ENCODE measurements at places on chromosomes 3 and 15.
A peak's percentile ranks its signal among the peaks of the same experiment; 100 is the strongest.

DNA sequence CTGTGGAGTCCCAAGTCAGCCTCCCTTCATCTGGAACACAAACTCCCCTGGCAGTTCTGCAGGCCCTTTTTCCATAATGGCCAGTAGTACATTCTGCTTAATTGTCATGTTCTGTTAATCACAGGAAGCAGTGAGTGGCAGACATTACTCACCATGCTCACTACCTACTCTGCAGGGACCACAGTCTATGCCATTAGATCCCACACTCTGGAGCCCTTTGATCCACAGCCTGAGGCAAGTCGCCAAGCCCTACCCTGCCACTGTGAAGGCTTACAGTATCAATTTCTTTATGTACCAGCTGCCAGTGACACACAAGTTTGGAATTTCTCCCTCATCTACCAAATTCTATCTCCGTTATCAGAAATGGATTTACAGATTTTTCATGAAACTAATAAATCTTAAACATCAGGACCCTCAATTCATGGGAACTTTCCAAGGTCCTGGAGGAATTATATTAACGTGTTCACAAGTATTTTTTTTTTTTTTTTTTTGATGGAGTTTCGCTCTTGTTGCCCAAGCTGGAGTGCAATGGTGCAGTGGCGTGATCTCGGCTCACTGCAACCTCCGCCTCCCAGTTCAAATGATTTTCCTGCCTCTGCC, 20.6 kb upstream of the WWTR1 start:
- DNase-seq: no peak

DNA sequence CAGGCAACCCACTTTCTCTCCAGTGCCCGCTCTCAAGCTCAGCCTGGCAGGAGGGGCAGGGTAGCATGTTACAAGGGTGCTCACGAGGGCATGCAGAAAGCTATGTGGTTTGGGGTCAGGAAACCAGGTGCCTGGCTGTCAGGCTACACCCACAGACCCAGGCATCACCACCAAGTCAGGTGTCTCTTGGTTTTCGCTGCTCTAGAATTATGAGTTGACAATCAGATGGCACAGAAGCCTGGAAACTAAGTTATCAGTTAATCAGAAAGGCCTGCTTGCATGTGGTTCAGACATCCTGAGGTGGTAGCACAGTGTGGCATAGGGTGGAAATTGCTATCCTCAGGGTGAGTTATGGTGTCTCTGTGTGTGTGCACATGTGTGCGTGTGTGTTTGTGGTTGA, 16.2 kb upstream of the CCR9 start:
- no peak for DNase-seq

GRCh38 chr3:60932643-60933042, 318.6 kb downstream of the FHIT start:
- no peak for DNase-seq

DNA sequence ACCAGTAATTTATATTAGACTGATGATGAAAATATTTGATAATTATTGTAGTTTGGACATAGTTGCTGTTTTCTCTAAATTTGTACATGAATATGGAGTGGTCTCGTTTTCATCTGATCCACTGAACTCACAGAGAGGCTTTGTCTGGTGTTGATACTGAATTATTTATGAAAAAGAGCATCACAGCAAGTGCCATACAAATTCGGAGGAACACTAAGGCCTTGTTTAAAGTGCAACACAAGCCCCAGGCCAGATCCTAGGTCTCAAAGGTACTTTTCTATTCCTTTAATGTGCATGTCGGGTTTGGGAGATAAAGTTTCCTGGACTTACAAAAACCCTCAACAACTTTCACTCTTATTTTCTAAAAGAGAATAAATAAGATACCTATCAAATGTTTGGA, 796.8 kb upstream of the EPHA6 start:
- DNase-seq: no peak

GRCh38 chr3:149599236-149599635, 58.6 kb downstream of the WWTR1 start:
- no peak for DNase-seq

GRCh38 chr3:17802950-17803349, 60.5 kb upstream of the TBC1D5 start:
- DNase-seq: no peak

GRCh38 chr15:80242132-80242769, 9.8 kb downstream of the CTXND1 start:
- DNase-seq: no peak

GRCh38 chr3:15300323-15301078, 31.9 kb downstream of the SH3BP5 start:
- DNase-seq: peak; percentile 28

DNA sequence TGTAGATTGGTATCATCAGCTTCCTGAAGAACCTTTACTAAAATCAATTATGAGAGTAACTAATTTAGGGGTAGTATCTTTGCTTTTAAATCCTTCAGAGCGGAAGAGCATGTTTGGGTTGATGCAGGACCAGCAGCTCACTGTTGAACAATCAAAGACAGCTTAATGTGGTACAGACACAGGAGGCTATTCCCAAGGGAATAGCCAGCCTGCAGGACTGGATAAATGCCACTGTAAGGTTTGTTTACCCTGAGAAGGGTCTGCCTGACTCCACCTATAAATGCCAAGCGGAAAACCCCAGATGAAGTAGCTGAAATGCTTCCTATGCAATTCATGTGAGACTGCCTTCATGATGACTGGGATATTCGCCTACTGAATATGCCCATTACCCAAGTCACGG, 16.0 kb upstream of the STAC start:
- no peak for DNase-seq

DNA sequence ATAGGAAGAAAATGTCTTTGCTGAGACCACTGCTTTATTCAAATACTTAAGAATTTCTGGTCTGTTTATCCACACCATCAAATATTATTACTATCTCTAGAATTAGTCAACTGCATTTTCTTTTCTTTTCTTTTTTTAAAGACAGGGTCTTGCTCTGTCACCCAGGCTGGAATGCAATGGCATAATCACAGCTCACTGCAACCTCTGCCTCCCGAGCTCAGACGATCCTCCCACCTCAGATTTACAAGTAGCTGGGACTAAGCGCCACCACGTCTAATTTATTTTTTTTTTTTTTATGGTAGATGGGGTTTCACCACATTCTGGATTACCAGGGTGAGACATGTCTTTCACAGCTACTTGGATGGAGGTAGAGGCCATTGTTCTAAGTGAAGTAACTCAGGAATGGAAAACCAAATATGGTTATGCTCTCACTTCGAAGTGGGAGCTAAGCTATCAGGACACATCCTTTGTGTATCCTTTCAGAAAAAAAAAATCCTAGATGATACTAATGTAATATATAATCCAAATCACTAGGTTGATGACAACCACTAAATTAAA, 52.8 kb downstream of the STAG1 start:
- DNase-seq: no peak

- DNase-seq: no peak
These were observed 71.7 kb downstream of the DMXL2 start for GRCh38 chr15:51550841-51551240.
